ENCODE measurements at places on chromosomes 7 and 10.
A peak's percentile ranks its signal among the peaks of the same experiment; 100 is the strongest.

GRCh38 chr7:91031757-91032156, 232.5 kb upstream of the FZD1 start:
- DNase-seq: no peak

- no peak for DNase-seq
Measured at GRCh38 chr7:139423091-139423490, 60.4 kb downstream of the KLRG2 start.

- DNase-seq: no peak
Measured at GRCh38 chr10:43201545-43202131, 63.4 kb downstream of the CSGALNACT2 start.

- no peak for DNase-seq
Measured at GRCh38 chr7:121429798-121430197, 33.7 kb upstream of the FAM3C start.

- peak; percentile 84 for DNase-seq
Measured at GRCh38 chr10:45160271-45160670, 155.1 kb downstream of the OR13A1 start.

All from fibroblast of mammary gland (primary cell).